NCI-H1105 (cell line): ENCODE measurements at places on chromosomes 1 and 21.

DNA sequence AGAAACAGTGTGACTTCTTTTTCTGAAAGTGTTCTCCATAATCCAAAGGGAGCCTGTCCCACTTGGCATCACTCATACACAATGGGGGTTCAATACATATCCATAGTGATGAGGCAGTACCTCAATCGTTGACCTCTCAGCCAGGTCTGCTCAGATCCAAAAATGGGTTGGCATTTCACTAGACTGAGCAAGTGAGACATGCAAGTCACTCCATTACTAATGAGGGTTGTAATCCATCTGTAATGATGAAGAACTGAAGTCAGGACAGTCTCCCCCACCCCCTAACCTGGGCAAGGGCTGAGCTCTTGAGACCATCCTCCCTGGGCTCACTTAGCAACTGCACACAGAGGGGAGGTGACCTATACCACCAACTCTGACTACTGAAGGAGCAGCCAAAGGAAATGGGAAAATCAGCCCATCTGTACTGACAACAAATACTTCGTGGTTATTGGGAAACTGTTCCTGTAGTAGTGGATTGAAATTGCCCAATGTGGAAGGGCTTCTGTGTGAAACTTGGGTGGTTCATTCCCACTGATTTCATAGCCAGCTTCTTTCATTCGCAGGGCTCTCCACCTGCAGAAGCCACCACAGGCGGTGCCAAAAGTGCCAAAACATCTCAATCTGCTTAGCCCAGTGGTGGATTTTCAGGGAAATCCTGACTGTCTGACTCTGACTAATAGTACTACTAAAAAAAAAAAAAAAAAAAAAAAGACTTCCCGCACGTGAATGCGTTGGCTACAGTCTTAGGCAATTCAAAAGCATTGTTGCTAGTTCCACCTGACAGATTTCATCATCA, 5.0 kb downstream of the NGF start:
- no peak for DNase-seq

GRCh38 chr1:236484310-236484971, 39.3 kb upstream of the LGALS8 start:
- DNase-seq: no peak

GRCh38 chr1:34859446-34860200, at the start of gene SMIM12:
TSS of gene SMIM12 (minus strand) at chr1:34859749. CDS start at chr1:34855977, 3,772 bp downstream.
- peak; percentile 88 for DNase-seq

DNA sequence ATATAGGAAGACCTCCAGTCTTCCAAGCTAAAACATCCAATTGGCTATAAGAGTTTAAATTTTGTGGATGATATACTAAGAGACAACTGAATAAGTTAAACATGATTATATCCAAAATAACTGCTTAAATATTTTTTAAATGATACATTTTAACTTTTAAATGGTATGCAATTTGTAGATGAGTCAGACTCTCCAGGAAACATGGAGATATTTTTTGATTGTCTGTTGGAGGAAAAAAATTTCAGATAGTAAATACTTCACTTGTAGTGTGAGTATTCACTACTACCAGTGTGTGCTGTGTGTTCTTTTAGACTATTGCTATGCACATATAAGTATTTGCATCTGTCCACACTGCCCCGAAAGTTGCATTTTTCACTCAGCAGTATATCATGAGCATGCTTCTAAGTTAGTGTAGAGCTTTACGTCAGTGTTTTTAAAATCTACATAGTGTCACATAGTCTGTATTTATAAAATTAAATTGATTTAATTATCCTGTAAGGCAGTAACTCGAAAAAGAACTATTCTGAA, 91.1 kb downstream of the USP25 start:
- no peak for DNase-seq

GRCh38 chr1:8423692-8424538, 106.0 kb downstream of the SLC45A1 start:
- DNase-seq: peak; percentile 78

- DNase-seq: no peak
These were observed 13.9 kb downstream of the SH2D1B start for GRCh38 chr1:162397943-162398560.

GRCh38 chr1:30008998-30009657, 714.3 kb downstream of the MATN1 start:
- DNase-seq: no peak

GRCh38 chr21:39397646-39398385, 47.8 kb downstream of the LCA5L start:
- DNase-seq: no peak
